ENCODE measurements at places on chromosomes 2 and 18.

- DNase-seq, result peak; percentile 76
Measured at GRCh38 chr2:110101280-110101844, 14.3 kb downstream of the MALL start.

GRCh38 chr2:227889336-227889735 is 17.9 kb downstream of the DAW1 start:
- no peak for DNase-seq

DNA sequence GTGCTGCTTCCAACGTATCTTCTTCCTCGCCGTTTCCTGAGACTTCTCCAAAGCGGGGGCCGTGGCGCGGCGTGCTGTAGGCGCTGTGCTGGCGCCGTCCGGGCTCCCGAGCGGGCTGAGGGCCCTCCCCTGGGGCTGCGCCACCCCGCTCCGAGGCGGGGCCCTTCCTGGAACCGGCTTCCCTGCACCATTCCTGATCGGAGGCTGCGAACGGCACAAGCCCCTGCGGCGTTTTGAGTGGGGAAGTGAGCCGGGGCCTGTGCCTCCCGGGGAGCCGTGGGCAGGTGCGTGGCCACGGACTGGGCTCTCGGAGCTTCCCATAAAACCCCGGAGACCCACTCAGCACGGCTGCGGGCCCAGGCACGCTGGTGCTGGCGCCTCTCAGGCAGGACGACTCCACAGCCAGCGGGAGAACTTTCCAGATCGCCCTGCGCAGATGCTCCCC is 74.7 kb downstream of the PSMG2 start:
- no peak for DNase-seq

GRCh38 chr2:132659331-132659730 is 10.7 kb downstream of the LYPD1 start:
- DNase-seq, result no peak

DNA sequence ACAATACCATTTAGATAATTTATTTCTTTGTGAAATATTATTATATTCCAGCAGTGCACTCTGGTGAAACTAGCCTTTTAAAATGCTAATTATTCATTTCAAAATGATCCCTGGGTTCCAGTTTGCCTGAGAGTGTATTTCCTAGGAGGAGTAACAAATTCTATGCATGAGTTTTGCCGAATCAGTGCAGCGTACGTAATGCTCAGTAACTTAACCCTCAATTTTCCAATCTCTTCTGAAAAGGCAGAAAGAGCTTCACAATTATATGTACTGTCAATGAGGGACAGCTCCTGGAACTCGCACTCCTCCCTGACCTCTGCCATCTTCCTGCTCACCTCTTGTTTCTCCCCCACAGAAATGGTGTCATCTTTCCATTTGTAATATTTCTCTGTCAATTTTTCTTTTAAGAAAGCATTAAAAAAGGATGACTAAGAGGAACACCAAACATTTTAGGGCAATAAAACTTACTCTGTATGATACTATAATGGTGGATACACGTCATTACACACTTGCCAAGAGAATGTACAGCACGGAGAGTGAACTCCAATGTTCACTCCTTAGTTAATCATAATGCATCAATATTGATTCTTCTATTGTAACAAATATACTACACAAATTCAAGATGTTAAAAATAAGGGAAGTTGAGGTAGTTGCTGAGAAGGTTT is 25.7 kb upstream of the XIRP2 start:
- no peak for DNase-seq

DNA sequence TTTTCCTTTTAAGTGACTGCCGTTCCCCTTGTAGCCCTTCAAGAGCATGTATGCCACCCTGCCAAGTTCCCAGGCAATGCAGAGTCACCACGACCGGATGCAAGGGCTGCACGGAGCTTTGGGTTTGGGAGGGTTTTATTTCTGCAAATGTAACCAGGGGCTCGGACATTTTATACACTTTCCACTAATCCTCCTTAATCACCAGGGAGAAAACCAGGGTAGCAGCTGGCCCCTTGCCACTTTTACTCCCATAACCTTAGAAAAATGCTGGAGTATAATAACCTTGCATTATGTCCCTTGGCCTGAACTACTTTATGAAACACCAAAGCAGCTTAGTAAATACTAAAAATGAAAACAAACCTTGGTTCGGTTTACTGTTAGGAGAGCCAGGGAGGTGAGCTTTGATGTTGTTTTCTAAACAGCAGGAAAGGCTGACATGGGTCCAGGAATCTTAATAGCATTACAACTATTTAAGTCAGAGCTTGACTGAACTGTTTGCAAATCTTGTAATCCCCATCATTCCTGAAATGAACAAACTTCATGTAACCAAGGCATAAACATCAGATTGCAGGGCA is 152.8 kb upstream of the RIOK3 start:
- no peak for DNase-seq

DNA sequence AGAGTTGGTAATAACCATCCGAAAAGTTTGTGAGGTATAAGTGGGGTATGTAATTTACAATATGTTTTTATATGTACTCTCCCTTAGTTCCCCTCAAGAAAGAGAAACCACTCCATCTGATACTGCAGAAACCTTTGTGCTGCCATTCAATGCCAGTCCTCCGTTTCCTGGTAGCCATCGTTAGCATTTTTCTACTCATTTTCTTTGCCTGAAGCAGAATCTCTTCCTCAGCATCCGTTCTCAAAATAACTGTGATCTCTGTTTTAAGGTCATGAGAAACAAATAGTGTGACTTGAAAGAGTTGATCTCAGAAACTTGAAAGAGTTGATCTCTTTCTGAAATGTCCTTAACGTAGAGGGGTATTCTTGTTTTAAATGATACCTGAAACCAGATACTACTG is 996 bp downstream of the PTCD3 start:
- peak; percentile 16 for DNase-seq

GRCh38 chr2:15615301-15615920 is 23.7 kb downstream of the DDX1 start:
- no peak for DNase-seq

DNA sequence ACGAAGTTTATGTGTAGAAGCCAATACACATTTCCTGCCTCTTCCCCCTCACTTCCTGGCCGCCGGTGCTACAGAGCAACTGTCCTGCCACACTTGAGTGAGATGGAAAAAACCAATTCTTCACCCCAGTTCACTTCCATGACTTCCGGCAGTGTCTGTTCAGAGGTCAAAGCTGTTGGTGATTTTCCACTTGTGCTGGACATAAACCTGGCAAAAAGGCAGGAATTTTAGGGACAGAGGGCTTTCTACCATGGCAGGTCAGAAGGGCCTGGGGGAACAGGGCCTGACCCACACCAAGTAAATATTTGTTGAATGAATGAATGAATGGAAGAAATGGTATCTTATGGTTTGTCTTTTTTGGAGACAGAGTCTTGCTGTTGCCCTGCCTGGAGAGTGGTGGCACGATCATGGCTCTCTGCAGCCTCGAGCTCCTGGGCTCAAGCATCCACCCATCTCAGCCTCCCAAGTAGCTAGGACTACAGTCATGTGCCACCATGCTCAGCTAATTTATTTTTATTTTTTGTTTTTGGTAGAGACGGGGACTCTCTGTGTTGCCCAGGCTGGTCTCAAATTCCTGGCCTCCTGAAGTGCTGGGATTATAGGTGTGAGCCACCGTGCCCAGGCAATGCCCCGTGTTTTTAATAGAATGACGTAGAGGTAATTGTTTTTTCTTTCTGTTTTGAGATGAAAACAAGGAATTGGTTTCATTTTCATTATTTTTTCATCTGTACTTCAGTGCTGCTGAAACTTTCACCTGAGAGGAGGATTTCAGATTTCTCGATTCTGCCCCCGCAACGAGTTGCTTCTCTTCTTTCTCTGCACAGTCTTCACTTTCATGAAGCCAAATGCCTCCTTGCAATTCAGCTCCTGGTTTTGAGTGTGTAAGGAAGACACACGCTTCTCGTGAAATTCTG is 48.0 kb upstream of the LPIN2 start:
- DNase-seq, result peak; percentile 84

DNA sequence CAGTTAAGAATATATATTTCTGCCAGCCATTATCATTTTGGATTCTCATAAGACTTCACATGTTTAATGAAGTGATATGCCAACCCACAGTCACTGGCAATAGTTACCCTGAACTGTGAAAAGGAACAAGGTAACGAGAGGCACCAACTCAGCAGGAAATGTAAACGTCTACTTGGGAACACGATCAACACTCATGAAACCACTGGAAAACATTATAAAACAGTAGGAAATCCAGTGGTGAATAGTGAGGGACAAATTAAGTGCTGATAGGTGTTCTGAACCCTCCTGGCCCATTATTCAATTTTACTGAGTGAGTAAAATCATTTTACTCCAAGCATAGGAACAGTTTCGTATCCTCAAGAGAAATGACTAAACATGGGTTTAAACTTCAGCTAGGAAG is 17.1 kb downstream of the CCDC68 start:
- no peak for DNase-seq

- DNase-seq, result no peak
Measured at GRCh38 chr18:50545936-50546335, 14.0 kb upstream of the MAPK4 start.

- DNase-seq, result peak; percentile 9
Measured at GRCh38 chr2:100818606-100819369, 1.2 kb upstream of the NPAS2 start.

- no peak for DNase-seq
Measured at GRCh38 chr2:190186238-190186637, 123.7 kb upstream of the MSTN start.

DNA sequence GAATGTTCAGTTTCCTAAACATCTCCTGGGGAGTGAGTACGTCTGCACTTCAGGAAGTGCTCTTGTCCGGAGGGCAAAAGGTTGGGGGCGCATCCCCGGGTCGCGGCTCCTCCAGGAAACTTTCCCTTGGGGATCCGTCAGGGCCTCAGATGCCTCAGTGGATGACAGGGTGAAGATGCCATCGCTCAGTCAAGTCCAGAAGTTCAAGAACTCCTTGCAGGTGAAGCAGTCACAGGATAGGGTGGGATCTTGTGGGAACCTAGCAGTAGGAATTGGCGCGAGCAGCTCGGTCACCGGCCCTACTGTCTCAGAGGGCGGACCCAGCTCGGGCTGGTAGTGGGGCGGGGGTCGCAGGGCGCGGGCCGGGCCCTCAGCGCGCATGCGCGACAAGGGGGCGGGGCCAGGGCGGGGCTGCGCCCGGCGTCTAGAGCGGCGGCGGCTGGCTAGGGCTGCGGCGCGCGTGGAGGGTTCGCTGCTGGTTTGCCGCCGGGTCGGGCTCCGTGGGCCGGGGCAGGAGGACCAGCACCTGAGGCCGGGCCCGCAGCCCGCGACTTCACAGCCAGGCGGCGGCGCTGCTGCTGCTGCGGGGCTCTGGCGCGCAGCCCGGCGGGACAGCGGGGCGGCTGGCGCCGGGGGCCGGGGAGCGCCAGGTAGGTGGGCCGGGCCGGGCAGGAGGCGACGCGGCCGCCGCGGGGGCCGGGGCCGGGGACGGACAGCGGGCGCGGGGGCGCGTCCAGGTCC is at the start of gene INPP4A:
Gene INPP4A (plus strand): TSS at position 423 of the 741 bp plus-strand sequence. CDS start 75,191 bp downstream, outside the sequence.
- DNase-seq, result peak; percentile 59

Data from Kasumi-1 (cell line).